ENCODE measurements at places on chromosomes 2 and 18.
A peak's percentile ranks its signal among the peaks of the same experiment; 100 is the strongest.

GRCh38 chr2:85662899-85663593 is 5.0 kb downstream of the SFTPB start:
- DNase-seq, result no peak

DNA sequence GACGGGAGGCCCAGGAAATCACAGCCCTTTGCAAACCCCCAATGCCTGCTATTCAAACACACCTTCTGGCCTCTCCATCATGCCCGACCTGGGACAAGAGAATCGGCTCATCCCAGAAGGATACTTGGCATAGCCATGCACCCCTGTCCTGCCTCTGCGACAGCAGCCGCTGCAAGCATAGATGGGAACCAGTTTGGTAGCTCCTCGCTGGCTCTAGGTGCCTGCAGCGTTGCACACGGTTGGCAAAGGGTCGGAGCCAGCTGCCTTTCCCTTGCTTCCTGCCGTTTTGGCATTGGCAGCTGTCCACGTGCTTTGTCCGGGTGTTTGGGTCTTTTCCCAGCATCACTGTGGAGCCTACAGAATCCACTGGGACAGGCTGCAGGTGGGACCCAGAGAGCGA is 76.9 kb downstream of the TWIST2 start:
- peak; percentile 63 for DNase-seq

GRCh38 chr2:214765180-214765579 is 44.3 kb downstream of the BARD1 start:
- no peak for DNase-seq

DNA sequence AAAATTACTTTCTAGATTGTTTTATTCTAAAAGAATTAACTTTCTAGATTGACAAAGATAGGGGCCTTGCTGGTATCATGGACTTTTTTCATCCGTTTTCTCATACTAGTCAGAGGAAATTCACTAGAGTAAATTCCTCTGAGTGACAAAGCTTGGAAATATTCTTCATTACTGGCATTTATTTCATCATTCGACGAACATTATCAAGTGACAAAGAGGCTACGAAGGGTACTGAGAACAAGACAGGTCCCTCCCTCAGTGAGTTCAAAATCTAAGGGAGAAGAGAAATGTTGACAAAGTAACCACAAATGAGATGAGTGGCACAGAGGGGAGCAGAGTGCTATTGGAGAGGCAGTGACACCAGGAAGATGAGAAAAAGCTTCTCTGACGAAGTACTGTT is 4.3 kb downstream of the EPG5 start:
- DNase-seq, result no peak

- no peak for DNase-seq
Observed at GRCh38 chr2:172639823-172640222, 83.9 kb downstream of the PDK1 start.

DNA sequence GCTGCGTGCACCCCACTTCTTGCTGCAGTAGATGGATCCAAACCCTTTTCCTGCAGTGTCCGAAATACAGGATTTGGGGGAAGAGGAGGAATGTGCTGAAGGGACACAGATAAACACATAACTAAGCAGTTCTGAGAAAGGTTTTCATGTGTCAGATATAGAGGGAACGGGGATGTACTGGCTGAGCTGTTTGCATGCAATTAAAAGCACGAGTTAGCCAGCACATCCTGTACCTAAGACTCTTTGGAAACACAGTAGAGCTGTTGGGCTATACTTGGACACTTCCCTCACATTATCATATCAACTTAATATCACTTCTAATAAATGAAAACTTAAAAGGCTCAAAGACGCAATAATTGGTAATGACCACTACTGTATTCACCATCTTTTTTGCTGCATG is 377.4 kb downstream of the XIRP2 start:
- no peak for DNase-seq

DNA sequence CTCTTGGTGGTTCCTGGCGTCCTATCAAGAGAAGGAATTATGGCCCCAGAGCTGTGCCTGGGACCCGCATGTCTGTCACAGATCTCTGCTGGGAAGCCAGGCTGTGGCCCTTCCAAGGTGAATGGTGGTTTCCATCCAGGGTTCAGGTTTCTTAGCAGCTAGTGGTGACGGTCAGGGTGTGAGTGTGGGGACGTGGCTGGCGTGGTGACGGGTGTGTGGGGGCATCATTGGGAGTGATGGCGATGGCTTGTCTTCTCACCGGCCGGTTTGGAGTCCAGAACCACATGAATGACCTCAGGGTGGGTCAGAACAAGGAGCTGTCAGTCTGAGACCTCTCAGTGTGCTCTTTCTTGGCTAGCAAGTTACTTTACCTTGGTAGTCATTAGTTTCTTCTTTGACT is 52.6 kb downstream of the AGAP1 start:
- DNase-seq, result no peak

DNA sequence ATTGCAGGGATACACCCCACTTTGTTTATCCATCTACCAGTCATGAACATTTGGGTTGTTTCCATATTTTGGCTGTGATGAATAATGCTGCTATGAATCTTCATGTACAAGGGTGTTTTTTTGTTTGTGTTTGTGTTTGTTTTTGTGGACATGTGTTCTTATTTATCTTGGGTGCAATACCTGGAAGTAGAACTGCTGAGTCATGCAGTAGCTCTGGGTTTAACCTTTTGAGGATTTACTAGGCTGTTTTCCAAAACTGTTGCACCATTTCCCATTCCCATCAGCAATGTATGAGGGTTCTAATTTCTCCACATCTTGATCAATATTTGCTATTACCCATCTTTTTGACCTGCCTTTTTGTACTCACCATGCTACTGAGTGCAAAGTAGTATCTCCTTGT is 140.0 kb upstream of the CYP1B1 start:
- DNase-seq, result no peak
